Stimulated activated CD8-positive, alpha-beta memory T cell treated with anti-CD3 and anti-CD28 coated beads, Interleukin-2, amount 100 ng/mL, for 48 hours (primary cell): ENCODE measurements at places on chromosomes 6 and 20.

GRCh38 chr6:158499601-158500000 lies 60.3 kb upstream of the TMEM181 start:
- DNase-seq: no peak

DNA sequence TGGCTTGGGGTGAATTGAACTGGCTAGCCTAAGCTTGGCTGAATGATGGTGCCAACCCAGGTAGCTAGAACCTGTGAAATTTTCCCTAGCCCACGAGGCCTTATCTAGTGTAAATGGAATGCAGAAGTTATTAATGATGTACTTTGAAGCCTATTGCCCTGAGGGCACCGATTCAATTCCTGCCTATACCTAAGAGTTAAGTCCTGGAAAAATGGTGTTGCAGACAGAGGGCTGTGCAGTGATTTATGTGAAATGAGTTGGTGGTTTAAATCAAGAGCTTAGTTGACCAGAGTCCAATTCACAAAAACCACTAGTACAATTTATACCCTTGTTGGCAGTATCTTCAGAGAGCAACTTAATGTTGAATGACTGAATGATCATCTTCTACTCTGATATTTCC lies 373.8 kb upstream of the JAG1 start:
- DNase-seq: no peak

DNA sequence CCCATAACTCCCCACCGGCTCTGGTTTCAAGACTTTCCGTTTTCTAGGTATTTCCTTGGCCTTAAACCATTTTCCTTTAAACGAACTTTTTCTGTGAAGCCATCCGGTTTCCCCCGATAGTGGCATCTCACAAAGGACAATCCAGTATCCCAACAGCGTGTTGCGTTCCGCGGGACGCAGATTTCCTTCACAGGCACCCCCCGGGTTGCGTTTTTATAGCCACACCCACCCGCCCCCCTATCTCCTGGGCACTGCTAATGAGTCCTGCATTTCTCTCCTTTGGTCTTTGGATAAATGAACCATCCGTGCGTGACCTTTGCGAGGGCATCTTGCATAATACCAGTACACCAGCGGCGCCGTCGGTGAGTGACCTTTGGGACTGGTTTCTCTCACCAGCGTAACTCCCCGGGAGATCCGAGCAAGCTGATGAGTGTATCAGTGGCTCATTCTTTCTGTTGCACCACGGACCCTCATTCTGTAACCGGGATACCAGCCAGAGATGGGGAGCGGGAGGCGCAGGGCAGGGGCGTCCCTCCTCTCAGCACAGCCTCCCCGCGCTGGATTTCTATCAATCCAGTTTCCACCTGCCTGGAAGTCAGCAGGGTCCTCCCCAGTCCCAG lies 586 bp upstream of the NQO2 start:
- peak; percentile 63 for DNase-seq

GRCh38 chr6:157094038-157094437 lies 229.3 kb downstream of the TMEM242 start:
- DNase-seq: no peak

DNA sequence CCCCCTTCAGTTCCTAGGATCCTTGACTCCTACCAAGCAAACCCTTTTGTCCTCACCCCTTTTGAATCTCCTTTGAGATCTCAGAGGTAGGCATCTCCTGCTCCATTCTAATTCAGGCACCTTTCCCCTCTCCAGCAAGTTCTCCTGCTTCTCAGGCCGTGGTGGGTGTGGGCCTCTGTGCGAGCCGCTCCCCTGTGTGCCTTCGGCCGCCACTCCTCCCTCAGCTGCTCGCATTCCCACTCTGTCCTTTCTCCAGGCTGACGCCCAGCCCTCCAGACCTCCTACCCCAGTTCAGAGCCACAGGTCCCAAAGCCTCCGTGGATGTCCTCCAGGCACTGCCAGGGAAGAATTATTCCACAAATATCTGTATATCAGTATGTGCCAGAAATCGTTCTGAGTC lies 19.7 kb upstream of the RPS6KA2 start:
- no peak for DNase-seq

- no peak for DNase-seq
These were observed 328.7 kb downstream of the UTRN start for GRCh38 chr6:144613859-144614258.

DNA sequence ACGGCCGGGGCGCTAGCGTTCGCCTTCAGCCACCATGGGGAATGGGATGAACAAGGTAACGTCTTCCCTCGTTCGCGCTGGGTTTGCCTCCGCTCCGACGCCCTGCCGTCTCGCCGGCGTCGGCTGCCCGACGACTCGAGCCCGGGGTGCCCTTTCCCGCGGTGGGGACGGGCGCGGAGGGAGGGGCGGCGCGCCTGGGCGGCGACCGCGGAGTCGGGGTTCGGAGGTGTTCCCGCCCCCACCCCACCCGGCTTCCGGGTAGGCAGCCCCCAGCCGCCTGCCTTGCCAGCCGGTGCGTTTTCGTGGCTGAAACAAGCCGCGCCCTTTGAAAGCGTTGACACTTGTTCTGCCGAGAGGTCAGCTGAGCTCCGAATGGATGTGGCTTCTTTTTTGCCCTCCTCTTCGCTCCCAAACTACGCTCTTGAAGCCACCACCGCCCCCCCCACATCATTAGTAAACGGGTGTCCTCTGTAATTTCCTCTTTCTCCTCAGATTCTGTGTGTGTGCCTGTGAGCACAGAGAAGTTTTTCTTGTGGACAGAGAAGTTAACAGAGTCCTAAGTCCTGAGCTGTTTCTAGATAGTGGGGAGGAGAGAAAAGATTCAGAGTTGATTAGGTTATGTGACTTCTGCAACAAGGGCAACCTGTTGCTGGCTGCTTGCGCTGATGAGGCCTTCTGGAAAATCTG lies 362 bp downstream of the DUSP22 start:
- DNase-seq: peak; percentile 78

DNA sequence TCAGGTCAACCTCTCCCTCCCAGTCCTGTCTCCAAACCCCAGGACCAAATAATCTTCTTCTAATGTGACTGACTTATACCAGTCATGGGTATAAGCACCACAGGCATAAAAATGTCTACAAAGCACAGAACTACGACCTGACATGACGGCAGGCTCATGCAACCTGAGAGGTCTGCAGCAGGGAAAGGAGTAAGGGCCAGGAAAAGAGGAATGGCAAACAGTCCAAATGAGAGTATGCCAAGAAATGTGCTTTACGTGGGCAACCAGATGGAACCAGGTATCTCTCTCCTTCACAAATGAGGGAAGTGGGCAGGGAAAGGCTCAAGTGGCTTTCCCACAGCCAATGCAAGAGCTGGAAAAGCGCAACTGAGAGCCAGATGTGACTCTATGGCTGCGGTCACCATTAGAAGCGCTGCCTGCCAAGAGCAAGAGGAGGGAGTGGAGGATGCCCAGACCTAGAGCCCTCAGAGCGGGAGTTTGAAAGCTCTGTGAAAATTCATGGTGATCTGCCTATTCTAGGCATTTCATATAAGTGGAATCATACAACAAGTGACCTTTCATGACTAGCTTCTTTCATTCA lies 6.0 kb downstream of the APMAP start:
- no peak for DNase-seq

GRCh38 chr6:579339-579738 lies 77.6 kb downstream of the HUS1B start:
- DNase-seq: no peak

DNA sequence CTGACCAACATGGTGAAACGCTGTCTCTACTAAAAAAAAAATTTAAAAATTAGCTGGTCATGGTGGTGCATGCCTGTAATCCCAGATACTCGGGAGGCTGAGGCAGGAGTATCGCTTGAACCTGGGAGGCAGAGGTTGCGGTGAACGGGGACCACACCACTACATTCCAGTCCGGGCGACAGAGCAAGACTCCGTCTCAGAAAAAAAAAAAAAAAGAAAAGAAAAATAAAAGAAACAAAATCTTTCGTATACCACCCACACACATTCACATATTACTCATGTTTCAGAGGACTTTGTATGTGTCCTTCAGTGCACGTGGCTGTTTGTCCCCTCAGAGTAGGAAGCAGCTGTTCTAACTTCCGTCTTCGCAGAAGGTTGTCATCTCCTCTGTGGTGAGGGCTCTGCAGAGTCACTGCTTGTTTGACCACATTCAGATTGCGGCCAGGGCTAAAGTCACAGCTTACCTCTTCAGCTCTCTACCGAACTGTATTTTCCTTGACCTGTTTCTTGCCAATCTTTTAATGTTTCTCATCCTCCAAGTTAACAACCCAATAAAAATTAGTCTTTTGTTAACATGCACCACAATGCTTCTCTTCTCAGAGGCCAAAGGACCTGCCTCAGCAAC lies 36.6 kb upstream of the HIVEP1 start:
- peak; percentile 20 for DNase-seq

- no peak for DNase-seq
These were observed 82.2 kb downstream of the ZDHHC14 start for GRCh38 chr6:157462956-157463742.

GRCh38 chr6:16633961-16634360 lies 127.3 kb downstream of the ATXN1 start:
- DNase-seq: no peak

DNA sequence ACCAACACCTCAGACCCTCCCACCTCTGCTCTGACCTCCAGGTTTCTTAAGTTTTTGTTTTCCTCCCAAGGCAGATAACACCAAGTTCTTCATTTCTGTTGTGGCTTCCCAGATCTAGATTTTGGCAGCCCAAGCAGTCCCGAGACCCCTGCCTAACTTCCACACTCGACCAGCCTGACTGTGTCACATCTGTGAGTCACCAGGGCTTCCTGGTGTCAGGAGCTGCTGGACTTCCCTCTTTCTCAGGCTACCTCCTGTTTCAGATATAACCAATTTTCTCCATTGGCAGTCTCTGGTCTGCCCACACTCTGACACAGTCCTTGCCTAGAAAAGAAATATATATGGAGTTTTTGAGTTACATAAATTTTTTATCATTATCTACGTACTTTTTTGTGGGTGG lies 46.1 kb upstream of the CCN6 start:
- no peak for DNase-seq

GRCh38 chr20:33007376-33008335 lies at the start of gene BPIFB2:
TSS of gene BPIFB2 (plus strand) at chr20:33007704. CDS start at chr20:33008575, 871 bp downstream.
- no peak for DNase-seq

- no peak for DNase-seq
These were observed 5.4 kb upstream of the C20orf204 start for GRCh38 chr20:64030371-64031134.

DNA sequence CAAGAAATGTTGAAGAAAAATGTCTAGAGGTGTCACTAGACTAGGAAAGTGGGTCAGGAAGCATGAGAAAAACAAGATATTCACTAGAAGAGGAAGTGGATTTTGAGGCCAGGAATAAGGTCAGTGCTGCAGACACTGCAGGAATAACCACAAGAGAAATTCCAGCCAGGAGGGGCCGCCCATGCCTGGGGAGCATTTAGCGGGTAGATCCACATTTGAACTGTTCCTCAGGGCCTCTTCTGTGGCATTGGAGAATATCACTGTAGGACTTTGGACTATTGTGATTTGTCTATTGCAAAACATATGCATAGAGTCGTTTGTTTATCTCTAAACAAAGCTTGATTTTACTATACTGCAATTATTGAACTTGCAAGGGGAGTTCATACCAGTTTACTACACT lies 49.6 kb upstream of the CCDC28A start:
- DNase-seq: no peak

DNA sequence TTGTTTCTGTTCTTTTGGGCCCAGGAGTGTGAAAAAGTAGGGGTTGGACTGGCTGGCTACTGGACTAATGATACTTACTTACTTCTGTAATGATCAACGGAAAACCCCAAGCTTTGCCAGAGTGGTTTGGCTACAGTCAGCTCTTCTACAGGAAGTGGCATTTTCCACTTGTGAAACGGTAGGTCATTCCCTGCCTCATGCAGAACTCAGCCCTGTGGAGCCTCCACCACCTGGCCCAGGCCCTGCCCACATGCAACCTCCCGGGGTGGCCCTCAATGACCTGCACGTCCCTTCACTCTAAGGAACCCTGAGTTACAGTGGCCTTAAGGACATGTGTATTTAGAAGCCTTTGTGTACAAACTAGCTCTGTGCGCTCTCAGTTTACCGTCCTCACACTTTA lies 140.4 kb downstream of the DTNBP1 start:
- no peak for DNase-seq

DNA sequence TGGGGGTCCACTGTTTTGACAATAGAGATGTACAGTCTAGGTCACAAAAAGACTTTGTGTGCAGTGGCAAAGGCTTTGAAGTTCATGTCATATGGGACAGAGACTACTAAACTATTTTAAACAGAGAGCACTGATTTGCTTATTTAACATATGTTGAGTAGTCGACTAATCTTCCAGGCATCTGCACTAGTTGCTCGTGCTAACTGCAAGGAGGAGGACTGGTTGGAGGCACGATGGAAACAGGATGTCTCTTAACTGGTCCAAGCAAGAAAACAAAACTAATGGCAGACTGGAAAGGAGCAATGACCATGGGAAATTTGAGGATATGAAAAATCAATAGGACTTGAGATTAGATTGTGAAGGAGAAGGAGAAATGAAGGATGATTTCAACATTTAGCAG lies 28.5 kb upstream of the ERVFRD-1 start:
- DNase-seq: no peak

GRCh38 chr6:36334832-36335459 lies 1.7 kb downstream of the BNIP5 start:
- no peak for DNase-seq

- DNase-seq: no peak
These were observed 193.1 kb downstream of the DOK5 start for GRCh38 chr20:54668271-54669039.

- no peak for DNase-seq
These were observed 200.8 kb downstream of the BMP7 start for GRCh38 chr20:57065646-57066045.

GRCh38 chr6:160112628-160113299 lies 8.9 kb upstream of the SLC22A1 start:
- DNase-seq: no peak

DNA sequence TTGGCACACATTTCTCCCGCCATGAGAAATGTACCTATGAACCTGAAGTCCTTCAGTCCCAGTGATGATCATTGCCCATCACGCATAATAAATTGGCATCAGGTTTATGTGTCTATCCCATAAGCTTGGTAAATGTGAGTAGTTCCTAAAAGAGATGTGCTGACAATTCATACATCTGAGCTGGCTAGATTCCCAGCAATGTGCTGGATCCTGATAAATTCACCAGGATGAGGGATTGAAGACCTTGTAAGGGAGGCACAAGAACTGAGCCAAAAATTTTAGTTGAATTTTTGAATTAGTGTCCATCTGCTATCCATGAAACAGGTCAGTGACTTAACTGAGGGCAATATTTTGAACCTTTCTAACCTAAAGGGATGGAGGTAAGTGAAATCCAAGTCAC lies 267.9 kb upstream of the CITED2 start:
- DNase-seq: no peak

DNA sequence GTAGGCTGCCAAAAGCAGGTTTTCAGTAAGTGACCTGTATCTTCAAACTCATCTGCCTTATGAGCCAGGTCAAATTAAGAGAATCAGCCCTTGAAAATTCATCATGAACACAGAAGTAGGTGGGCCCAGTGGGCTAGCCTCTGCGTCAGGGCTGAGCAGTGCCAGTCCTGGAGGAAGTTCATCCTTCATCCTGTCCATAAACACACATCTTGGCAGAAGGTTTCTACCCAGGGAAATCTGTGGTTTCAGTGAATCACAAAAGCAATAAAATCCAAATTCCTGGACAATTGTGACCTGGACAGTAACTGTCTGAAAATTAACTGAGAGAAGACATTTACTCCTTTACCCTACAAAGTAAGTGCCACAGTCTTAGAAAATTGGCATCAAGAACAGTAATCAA lies 72.4 kb downstream of the ATG5 start:
- no peak for DNase-seq

GRCh38 chr6:105894556-105894955 lies 191.6 kb upstream of the PRDM1 start:
- no peak for DNase-seq

- no peak for DNase-seq
These were observed 9.6 kb upstream of the PKIG start for GRCh38 chr20:44572551-44573500.

GRCh38 chr6:68776354-68776753 lies 141.3 kb downstream of the ADGRB3 start:
- DNase-seq: no peak
